Astrocyte of the cerebellum (primary cell): ENCODE measurements at places on chromosomes 16 and 17.

DNA sequence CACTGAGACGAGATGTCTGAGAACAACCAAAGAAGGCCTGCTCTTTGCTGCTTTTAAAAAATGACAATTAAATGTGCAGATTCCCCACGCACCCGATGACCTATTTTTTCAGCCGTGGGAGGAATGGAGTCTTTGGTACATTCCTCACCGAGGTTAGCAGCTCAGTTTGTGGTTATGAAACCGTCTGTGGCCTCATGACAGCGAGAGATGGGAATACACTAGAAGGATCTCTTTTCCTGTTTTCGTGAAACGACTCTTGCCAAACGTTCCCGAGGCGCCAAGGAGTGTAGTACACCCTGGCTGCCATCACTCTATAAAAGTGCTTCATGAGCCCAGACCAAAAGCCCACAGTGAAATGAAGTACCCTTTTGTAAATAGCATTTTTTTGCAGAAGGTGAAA is 87.8 kb downstream of the CRISPLD2 start:
- DNase-seq = peak; percentile 49

- peak; percentile 22 for DNase-seq
Measured at GRCh38 chr17:48816774-48817590, at the start of gene TTLL6. TSS of gene TTLL6 (minus strand) at chr17:48817229. CDS start at chr17:48817072, 157 bp downstream.

GRCh38 chr17:50547736-50548083 is 736 bp downstream of the SPATA20 start:
- DNase-seq = no peak

DNA sequence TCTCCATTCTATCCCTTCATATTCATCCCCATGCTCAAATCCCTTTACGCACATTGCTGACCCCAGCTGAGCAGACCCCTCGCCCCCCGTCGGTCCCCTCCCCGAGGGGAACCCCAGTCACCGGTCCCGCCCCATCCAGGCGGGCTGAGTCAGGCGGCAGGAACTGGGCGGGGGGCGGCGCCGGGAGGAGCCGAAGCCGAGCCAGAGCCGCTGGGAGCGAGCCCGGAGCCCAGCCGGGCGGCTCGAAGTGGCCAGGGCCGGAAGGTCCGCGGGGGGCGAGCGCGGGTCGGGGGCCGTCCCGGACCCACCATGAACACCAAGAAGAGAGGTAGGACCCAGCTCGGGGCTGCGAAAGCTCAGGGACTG is 8.6 kb downstream of the RIPOR1 start:
- DNase-seq = no peak

- no peak for DNase-seq
Measured at GRCh38 chr17:49567104-49567521, 8.6 kb upstream of the NXPH3 start.

- no peak for DNase-seq
Measured at GRCh38 chr16:79169239-79169638, 431.3 kb downstream of the MAF start.

DNA sequence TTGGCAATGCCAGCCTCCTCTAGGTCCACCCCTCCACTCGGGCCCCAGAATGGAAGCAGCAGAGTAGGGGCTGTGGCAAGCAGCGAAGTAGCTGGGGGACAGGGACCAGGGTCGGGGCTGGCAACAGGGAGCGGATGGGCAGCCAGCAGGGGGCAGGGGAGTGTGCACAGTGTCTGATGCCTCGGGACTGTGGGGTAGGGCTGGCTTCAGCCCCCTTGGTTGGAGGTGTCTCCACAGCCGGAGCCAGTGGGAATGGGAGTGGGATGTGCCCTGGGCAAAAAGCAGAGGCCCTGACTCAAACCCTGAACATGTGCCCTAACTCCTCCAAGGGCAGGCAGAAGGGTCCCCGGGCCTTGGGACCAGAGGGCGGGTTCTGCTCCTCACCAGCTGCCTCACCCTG is 18.5 kb upstream of the ARHGAP27 start:
- no peak for DNase-seq

GRCh38 chr17:15651583-15652110 is 32.1 kb upstream of the FBXW10B start:
- DNase-seq = peak; percentile 84

GRCh38 chr16:9094011-9094846 is 2.8 kb downstream of the HAPSTR1 start:
- DNase-seq = no peak

- no peak for DNase-seq
Measured at GRCh38 chr17:73634629-73635028, 9.6 kb downstream of the SDK2 start.

DNA sequence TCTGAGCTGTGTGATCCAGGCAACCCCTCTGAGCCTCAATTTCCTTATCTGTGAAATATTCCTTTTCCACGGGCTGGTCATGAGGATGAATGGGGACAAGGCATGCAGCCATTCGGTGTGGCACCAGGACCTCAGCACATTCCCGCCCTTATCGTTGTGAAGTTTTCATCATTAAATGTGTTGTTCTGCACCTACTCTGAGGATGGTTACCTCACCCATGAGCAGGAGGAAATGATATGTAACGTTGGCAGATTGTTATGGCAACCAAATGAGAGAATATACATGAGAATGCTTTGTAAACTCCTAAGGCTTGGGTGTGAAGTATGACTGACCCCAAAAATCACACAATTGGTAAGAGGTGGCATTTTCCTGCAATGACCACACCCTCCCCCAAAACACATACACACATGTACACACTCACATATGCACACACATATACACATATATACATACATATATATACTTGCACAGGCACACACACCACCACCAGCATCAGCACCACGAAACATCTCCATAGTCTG is 39.5 kb downstream of the SMARCE1 start:
- DNase-seq = no peak

- DNase-seq = no peak
Measured at GRCh38 chr17:32671896-32672295, 185.1 kb downstream of the CDK5R1 start.

DNA sequence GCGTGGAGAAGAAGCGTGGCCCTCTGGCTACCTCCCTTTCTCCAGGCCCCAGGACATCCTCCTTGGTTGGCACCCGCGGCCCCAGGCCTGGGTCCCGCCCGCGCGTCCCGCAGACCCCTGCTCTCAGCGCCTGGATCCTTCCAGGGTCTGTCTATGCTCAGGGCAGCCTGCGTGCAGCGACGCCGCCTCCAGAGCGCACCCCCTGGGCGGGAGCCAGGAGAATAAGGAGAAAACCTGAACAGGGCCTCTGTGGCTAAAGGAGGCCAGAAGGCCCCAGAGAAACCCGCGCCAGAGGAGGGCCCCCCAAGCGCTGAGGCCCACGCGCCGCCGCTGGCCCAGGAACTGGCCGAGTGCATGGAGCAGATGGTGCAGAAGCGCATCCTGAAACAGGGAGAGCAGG is 40.4 kb upstream of the DNAJA2 start:
- DNase-seq = no peak

DNA sequence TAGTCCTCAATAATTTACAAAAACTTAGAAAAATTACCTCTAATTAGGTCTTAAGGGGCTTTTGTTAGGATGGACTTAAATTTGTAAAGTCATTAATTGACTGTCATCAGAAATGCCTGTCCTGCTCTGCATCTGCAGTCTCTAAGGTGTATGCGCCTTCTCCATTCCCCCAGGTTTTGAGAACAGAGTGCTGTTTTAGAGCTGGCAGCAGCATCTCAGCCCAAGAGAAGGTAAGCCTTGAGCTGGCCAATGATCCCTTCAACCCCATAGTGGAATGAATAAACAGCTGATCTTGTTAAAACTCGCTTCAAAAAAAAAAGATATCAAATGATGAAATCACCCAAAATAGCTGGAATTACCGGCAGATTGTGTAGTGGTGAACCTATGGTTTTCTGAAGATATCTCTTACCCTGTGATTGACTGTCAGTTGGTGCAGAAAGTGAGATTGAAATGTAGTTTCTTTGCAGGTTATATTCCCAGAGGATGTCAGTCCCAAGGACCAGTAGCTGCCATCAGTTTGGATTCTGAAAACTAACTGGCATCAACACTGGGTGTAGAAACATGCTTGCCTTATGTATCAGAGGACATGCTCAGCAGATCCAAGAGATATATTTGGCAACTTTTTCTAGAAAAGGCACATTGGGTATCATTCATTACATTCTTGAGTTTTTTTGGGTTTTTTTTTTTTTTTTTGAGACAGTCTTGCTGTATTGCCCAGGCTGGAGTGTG is 25.7 kb downstream of the TRPV2 start:
- no peak for DNase-seq

DNA sequence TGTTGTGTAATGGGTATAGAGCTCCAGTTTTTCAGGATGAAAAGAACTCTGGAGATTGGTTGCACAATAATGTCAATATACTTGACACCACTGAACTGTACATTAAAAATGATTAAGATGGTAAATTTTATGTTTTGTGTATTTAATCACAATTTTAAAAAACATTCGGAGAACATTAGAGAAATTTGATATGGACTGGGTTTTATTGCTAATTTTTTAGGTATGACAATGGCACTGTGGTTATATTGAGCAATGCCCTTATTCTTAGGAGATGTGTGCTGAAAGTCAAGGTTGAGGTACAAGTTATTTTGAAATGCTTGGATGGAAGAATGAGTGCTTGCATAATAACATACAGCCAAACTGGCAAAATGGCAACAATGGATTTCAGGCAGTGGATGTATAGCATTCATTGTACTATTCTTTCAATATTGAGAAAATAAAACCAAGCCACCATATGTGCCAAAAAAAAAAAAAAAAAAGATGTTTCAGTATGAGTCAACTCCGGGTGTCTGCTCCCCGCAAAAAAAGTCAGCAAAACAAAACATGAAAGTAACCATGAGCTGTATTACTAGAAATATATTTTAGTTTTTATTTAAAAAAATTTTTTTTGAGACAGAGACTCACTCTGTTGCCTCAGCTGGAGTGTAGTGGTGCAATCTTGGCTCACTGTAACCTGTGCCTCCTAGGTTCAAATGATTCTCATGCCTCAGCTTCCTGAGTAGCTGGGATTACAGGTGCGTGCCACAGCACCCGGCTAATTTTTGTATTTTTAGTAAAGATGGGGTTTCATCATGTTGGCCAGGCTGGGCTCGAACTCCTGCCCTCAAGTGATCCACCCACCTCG is 19.8 kb downstream of the HOXB1 start:
- no peak for DNase-seq

GRCh38 chr16:69520800-69521602 is 44.8 kb upstream of the NFAT5 start:
- DNase-seq = no peak

- DNase-seq = no peak
Measured at GRCh38 chr17:50909765-50910605, 43.8 kb upstream of the TOB1 start.

DNA sequence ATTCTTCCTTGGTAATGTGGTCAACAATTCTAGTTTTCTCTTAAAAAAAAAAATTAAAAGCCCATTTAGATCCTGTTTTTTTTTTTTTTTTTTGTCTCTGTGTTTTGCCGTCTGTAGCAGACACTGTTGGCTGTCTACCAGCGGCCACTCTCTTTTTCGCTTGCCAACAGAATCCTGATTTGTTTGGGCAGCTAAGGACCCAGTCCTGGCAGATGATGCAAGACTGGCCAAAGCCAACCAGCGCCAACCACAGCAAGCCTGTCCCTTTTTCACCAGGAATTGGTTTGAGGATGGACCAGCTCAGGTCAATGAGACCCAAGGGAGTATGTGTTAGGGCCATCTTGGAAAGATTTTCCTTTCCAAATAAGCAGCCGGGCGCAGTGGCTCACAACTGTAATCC is 28.2 kb downstream of the ST3GAL2 start:
- no peak for DNase-seq

- no peak for DNase-seq
Measured at GRCh38 chr16:48433116-48433849, 48.1 kb upstream of the SIAH1 start.

DNA sequence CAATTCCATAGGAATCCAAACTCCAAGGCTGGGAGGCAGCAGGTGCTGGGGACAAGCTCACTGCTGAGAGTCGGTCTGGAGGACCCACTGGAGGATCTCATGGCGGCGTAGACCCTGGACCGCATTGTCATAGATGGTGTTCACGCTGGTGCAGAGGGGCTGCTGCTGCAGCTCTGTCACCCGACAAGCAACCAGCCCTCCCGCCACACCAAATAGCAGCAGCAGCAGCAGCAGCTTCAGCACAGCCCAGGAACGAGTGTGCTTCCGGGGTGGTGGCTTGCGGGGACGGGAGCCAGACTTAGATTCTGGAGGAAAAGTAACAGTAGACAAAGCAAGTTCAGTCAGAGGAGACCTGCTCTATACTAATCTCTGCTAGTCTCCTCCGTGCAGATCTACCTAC is 9.9 kb downstream of the EME1 start:
- no peak for DNase-seq

DNA sequence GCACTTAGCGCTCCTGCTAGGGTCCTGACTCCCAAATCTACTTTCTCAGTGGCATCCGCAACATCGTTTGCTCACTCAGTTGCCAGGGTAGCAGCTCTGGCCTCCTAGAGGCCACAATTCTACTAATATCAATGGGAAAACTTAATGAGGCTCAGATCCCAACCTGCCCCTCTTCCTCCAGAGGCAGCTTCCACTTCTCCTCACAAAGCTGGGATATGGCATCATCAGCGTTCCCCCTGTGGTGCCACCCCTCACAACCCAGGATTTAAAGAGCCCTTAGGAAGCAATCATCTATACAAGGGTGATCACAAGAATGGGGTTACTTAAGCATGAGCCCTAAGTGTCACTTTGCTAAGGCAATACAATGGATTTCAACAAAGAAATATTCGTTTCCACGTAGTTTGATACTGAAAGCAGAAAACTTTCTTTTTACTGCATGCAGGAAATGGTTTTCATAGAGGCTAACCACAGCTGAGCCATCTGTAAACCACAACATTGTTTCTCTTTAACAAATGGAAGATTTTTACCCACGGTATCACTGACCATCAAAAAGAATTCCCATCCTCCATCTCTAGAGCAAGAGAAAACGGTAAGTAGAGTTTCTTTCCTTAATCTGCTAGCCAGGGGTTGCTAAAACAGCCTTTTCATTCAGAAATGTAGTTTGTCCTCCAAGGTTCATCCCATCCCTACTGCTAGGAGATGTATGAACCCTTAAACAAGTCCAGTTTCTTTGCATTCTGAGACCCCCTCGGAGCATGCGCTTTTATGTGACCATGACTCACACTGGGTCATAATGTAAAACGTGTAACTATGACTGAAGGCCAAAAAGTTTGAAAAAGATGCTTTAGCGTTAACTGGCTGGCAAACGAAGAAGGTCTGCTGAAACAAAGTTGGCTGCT is 68.3 kb upstream of the BCAR1 start:
- DNase-seq = peak; percentile 90

DNA sequence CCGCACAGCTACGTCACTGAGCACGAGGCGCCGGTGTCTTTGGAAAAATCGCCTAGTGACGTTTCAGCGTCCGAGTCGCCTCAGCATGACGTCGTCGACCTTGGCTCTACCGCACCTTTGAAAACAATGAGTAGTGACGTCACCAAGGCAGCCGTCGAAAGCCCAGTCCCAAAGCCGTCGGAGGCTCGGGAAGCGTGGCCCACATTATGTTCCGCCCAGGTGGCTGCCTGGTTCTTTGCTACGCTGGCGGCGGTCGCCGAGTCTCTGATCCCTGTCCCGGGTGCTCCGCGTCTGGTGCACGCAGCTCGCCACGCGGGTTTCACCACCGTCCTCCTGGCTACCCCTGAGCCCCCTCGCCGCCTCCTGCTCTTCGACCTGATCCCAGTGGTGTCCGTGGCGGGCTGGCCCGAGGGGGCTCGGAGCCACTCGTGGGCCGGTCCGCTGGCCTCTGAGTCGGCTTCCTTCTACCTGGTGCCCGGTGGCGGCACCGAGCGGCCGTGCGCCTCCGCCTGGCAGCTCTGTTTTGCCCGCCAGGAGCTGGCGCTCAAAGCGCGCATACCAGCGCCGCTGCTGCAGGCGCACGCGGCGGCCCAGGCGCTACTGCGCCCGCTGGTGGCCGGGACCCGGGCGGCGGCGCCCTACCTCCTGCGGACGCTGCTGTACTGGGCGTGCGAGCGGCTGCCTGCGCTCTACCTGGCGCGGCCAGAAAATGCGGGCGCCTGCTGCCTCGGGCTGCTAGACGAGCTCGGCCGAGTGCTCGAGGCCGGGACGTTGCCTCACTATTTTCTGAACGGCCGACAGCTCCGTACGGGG is 1.5 kb downstream of the TMEM102 start:
- DNase-seq = peak; percentile 23
